ENCODE measurements at places on chromosomes 1 and 21.
A peak's percentile ranks its signal among the peaks of the same experiment; 100 is the strongest.

DNA sequence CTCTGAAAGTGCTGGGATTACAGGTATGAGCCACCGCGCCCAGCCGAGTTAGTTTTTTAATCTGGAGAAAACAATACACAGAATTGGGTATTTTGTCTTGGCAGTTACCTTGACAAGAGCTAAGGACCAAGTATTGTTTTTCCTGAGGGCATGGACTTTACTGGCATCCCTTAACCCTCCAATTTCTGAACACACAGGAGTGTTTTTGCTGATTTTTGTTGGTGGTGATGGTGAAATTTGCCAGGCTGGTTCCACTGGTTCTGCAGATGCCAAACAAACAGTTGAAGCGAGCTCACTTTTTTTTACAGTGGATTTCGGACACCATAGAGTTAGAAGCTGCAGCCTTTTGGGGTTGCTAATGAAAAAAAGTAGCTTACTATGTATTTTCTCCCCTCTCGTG is 37.2 kb upstream of the SH3D21 start:
- no peak for DNase-seq

DNA sequence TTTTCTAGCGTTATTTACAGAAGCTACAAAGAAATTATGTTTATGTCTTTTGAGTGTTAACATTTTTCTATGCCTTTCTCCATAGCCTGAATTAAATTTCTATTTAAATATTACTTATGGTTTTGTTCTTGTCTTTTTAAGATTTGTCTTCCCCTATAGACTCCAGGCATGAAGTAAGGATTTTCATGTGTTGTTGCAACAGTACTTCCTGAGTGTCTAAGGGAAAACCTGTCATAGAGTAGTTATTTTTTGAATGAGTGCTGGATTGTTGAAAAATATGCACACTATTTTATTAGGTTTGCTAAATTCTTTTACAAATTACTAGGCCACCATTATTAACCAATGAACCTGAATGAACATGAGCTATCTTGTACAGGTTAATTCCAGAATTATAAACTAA is 27.1 kb downstream of the SAMSN1 start:
- no peak for DNase-seq

DNA sequence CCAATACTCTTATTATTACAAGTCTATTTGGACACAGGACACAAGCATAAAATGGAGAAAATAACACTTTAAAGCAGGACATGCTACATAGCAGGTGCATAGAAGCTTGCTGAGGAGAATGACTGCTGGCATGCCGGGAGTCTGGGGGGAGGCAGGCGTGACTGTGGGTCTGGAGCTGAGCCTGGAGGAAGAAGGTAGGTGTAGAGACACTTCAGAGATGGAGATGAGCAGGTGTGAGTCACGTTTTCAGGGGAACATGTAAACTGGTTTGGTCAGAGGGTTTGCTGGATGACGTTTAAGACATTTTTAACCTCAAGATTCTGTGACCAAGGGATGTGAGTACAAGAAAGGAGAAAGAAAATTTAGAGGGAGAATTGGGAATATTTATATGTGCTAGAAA is 24.5 kb downstream of the OSCP1 start:
- no peak for DNase-seq

- no peak for DNase-seq
Observed at GRCh38 chr21:46078322-46078977, 19.5 kb upstream of the COL6A2 start.

- no peak for DNase-seq
Observed at GRCh38 chr1:226034482-226034881, 28.0 kb upstream of the H3-3A start.

DNA sequence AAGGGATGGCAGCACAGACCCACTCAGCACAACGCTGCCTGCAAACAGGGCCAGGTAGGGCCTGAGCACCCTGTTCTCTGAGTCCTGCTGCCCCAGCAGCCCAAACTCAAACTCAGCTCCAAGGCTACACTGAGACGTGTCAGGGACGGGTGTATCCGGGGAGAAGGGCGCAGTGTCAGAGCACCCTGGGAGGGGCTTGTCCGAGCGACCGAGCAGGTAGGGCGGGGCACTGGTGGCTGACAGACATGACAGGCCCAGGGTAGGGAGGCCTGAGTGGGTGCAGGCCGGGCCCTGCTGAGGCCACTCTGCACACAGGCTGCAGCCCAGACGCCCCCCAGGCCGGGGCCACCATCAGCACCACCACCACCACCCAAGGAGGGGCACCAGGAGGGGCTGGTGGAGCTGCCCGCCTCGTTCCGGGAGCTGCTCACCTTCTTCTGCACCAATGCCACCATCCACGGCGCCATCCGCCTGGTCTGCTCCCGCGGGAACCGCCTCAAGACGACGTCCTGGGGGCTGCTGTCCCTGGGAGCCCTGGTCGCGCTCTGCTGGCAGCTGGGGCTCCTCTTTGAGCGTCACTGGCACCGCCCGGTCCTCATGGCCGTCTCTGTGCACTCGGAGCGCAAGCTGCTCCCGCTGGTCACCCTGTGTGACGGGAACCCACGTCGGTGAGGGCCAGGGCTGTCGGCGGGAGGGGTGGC is 5.5 kb downstream of the SCNN1D start:
- DNase-seq = no peak

DNA sequence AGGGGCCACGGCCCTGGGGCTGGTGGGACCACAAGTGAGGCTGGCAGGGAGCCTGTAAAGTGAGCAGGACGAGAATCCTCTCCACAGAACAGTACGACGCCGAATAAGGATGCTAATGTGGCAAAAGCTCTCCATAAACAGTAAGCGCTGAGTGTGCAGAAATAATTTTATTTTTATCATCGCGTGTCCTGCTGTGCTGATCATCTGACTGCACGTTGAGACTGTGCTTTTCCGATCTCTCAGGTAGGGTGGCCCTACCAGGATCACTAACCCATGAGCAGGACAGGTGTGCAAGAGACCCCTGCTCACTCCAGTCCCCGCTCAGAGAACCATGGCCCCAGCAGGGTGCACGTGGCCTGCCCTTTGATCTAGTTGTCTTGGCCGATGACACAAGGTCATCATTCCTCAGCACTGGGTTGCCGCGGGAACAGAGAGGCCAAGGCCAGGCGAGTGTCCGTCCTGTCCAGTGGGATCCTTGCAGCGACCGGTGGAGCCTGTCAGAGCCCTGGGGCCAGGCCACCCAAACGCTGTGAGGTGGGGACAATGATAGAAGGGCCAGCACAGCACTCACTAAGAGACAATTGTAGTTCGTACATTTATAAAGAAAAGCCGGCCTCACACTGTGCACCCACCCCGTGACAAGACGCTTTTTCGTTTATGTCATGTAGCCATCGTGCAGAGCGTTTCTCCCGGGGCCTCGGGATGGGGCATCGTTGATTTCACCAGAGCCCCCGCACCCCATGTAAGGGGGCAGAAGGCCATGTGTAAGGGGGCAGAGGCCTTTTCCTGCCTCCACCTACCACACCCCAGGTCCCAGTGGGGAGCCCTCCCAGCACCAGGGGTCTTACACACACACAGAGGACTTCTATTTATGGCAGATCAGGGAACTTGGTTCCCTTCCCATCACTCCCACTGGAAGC is 52.7 kb upstream of the ADARB1 start:
- no peak for DNase-seq

DNA sequence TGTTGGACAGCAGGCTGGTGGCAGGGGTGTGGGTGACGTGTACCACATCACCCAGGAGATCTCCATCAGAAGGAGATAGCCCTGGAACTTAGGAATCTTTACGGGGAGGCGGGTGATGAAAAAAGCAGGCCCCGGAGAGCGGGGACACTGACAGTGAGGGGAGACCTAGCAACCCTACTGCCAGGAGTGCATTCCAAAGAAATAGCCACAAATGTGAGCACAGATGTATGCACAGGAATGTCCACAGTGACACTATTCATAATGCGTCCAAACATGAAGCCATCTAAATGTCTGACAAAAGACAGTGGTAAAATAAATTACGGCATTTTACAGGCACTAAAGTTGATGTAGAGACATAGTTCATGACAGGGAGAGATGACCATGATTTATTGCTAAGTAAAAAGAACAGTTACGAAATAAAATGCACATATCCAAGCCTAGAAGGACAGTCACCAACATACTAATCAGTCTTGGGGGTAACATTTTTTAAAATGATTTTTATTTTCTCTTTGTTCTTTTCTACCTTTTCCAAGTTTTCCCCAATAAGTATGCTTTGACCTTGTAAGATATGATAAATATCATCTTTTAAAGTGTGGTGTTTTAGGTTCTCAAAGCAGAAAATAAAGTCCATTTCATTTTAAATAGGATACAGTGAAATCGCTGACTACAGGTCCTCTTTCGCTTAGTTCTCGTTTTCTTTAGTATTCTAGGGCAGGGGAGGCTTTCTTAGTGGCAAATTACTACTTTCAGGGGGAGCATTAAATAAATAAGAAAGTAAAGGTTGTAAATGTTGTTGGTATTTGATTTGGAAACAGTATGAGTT is 21.3 kb downstream of the CD247 start:
- no peak for DNase-seq

DNA sequence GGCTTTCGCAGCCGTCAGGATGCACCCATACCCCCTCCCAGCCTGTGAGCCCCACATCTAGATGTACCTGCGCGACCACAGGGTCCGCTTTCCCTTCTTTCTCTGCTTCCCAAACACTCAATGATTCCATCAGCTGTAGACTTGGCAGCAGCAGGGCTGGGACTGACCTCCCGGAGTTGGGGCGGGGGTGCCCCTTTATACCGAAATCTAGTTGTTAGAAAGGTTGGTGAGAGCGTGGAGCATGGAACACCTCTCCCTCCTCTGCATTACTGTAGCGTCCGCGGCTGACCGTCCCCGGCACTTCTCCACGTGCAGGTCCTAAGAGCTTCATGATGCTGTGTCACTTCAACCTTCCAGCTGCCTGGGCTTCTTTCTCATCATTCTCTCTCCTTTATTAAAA is 21.1 kb upstream of the ACTRT2 start:
- DNase-seq = no peak

GRCh38 chr1:161439280-161440232 is 65.7 kb upstream of the FCGR2A start:
- DNase-seq = no peak

- DNase-seq = no peak
Observed at GRCh38 chr1:108627951-108628350, 32.9 kb downstream of the HENMT1 start.

DNA sequence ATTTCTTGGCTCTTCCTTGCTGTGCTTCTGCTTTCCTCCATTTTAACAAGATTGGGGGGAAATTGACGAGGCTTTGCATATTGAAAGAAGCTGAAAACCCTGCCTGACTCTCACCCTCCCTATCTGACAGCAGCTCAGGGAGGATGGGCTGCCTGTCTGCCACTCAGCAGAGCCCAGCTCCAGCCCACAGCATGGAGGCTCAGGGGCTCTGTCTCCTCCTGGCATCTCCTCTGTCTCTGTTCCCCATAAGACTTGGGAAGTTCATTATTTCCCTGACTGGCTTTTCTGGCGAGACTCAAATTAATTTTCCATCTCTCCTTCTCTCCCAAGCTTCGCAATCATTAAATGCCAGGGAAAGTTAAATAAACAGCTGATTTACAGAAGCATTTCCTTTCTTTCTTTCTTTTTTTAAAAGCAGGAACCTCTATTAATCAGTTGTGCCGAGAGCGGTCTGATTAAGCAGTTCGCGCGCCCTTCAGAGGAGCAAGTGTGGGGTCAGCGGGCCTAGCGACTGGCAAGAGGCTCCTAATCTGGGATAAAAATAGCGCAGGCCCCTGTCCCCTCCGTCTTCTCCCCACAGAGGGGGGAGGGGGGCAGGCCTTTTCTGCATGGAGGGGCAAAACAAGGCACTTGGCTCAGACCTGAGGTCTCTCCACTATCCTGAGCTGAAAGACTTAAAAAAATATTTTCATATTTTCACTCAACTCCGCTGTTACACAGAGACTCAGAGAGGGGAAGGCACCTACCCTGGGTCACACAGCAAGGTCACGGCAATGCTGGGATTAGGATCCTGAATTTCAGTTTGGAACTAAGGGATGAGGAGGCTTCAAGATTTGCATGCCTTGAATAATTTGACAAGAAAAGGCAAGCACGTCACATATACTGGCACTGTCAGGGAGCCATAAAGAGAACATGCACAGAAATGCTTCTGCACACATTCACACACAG is 170.4 kb downstream of the ACTL8 start:
- no peak for DNase-seq

- DNase-seq = no peak
Observed at GRCh38 chr1:107897438-107898345, 67.3 kb downstream of the VAV3 start.

GRCh38 chr1:71101839-71102376 is 21.1 kb upstream of the ZRANB2 start:
- no peak for DNase-seq

DNA sequence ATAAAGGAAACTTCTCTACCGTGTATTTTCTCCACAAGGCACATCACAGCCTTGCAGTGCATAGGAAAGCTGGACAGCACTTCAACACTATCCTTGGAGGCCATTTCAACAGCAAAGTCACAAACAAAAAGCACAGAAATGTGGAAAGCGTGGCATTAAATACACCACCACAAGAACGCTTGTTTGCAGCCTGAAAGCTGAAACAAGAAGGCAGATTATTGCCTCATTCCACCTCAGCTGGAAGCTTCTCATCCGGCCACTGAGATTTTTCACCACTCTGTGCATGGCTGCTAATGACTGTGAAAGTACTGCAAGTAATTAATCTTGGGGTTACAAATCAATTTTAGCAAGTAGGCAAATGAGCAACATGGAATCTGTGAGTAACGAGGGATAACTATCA is 50.9 kb upstream of the GALNT2 start:
- no peak for DNase-seq

DNA sequence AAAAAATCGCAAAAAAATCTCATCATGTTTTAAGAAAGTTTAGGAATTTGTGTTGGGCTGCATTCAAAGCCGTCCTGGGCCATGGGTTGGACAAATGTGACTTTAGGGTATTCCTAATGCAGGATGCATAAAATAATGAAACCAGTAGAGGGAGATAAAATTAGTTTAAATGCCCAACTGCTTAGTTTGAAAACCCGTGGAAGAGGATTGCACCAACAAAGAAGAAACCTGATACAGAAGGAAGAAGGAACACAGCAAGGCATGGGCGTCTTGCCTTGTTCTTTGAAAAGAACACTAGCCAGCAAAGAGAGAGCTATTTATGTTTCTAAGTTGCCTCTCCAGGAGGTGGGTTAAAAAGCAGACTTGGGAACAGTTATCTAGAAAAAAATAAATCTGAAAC is 37.9 kb downstream of the WDR3 start:
- no peak for DNase-seq

- DNase-seq = peak; percentile 46
Observed at GRCh38 chr1:53182111-53182593, 14.5 kb upstream of the CPT2 start.

- DNase-seq = no peak
Observed at GRCh38 chr1:31396633-31397351, 16.2 kb upstream of the SERINC2 start.

All from urinary bladder (tissue), 4 donors.